ENCODE measurements at places on chromosomes 12 and 14.
A peak's percentile ranks its signal among the peaks of the same experiment; 100 is the strongest.

DNA sequence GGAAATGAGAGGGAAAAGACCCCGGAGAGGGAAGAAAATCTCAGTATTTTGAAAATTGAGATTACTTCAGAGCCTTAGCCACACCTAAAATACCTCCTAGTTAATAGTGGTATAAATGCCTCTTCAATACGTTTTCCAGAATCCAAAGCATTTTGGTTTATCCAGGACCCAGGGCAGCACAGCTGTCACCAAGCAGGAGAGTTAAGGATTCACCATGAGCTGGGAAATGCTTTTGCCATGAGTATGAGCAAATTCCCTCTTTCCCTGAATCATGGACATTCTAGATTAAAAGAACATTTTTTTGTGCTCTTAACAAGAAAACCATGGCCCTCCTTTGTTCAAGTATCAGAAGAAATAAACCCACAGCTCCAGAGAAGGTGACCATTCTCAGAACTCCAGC, 21.8 kb upstream of the RTRAF start:
- no peak overlapping the region for H3K4me3 ChIP-seq
- H3K4me1 ChIP-seq = no peaks in the 10 kb centered on the region
- no peaks in the 10 kb centered on the region for H3K36me3 ChIP-seq
- no peak for DNase-seq

DNA sequence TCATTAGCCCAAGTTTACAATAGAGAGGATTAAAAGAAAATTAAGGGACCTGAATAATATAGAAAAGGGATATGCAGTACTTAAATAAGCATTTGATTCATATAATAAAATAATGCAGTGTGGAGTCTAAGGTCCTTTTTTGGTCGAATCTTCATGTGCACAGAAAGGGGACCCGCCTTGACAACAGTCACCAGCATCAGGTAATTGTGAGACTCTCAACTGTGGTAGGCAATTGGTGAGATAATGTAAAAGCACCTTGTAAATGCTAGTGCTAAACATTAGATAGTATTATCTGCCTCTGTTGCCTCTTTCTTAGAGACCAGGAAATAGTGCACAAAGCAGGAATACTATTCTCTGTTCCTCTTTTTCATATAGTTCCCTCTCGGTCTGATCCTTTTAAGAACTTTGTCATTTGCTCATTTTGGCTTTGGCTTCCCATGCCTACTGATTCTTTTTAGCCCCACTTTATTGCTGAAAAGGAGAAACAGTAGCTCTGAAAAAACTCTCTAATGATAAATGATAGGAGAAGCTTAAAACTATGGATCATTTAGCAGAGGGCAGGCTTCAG, 17.5 kb downstream of the CHPT1 start:
- no peak overlapping the region for H3K4me3 ChIP-seq
- no peak for DNase-seq
- H3K27me3 ChIP-seq = no peaks in the 10 kb centered on the region
- no peak overlapping the region for H3K27ac ChIP-seq

DNA sequence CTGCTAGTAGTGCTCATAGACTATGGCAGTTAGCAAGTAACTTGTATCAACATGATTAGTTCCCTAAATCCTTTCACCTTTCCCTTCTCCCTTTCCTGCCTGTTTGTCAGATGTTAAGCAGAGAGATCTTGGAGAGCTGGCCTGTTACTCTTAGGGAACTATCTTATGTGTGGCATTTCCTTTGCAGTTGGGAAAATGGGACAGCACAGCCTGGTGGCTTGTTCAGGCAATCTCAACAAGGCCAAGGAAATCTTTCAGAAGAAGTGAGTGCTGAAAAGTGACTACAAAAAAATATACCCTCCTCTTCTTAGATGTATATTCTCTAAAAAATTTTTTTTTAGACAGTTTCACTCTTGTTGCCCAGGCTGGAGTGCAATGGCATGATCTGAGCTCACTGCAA, 7.4 kb downstream of the PARP2 start:
- no peaks in the 10 kb centered on the region for H3K4me1 ChIP-seq
- no peak overlapping the region for H3K4me3 ChIP-seq
- DNase-seq = no peak
- no peaks in the 10 kb centered on the region for H3K27me3 ChIP-seq

DNA sequence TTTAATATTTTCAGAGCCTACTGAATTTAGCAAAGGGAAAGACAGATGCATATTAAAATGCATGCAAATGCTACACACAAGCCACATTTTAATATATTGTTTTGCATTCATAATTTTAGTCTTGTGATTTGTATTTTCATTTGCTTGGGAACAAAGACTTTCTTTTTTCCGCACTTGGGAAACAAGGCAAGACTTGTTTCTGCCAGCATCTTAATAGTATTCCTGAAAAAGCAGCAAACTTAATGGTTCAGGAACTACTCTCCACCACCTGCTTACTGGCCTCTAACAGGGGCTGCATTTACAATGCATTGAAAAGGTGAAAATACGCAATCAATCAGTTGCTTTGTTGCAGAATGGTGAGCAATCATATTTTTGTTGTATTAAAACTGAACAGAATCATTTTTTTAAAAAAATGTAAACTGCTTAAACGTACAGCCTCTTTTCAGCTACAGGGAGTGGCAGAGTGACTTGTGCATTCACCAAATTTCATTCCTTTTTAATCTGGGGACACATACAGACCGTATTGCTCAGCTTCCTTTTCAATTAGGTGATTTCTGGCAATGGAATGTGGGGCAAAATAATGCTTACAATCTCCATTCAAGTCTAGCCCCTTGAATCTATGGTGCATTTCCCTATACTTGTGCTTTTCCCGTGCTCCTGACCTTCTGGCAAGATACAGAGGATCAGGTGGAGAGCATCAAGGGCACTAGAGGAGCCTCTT, 144.1 kb upstream of the BTG1 start:
- no peaks in the 10 kb centered on the region for H3K36me3 ChIP-seq
- H3K27me3 ChIP-seq = no peaks in the 10 kb centered on the region
- no peak overlapping the region for H3K4me3 ChIP-seq

GRCh38 chr12:111992464-111992863, 20.5 kb downstream of the TMEM116 start:
- H3K4me3 ChIP-seq = no peak overlapping the region
- DNase-seq = no peak
- no peaks in the 10 kb centered on the region for H3K4me1 ChIP-seq
- no peak overlapping the region for H3K27ac ChIP-seq
- no peaks in the 10 kb centered on the region for H3K27me3 ChIP-seq
- H3K36me3 ChIP-seq = peaks cover 12% of the 10 kb centered on the region

- no peak overlapping the region for H3K27ac ChIP-seq
- no peaks in the 10 kb centered on the region for H3K4me1 ChIP-seq
- H3K4me3 ChIP-seq = no peak overlapping the region
- DNase-seq = no peak
Observed at GRCh38 chr14:102999227-102999895, 58.0 kb downstream of the CDC42BPB start.

DNA sequence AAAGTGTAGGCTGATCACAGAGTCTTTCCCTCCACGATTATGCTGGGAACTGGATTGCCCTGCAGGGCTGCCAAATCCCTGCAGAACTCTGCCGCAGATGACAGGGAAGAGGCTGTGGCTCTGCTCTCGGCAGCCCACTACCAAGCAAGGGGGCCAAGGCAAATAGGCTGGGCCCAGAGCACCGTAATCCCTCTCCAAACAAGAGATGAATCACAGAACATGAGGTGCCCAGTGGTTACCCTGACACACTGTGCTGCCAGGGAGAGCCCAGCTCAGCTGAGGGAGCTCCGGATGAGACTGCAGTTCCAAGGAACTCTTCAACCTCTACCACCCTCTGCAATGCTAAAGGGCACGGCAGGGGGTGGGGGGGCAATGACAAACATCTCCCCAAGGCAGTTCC, 33.9 kb downstream of the STON2 start:
- H3K36me3 ChIP-seq = no peaks in the 10 kb centered on the region
- no peaks in the 10 kb centered on the region for H3K27me3 ChIP-seq
- H3K4me3 ChIP-seq = no peak overlapping the region
- no peak overlapping the region for H3K27ac ChIP-seq

- H3K27me3 ChIP-seq = no peaks in the 10 kb centered on the region
- no peak overlapping the region for H3K4me3 ChIP-seq
- no peaks in the 10 kb centered on the region for H3K36me3 ChIP-seq
- H3K4me1 ChIP-seq = peaks cover 26% of the 10 kb centered on the region
- no peak overlapping the region for H3K27ac ChIP-seq
Observed at GRCh38 chr12:116037941-116038837, 239.3 kb downstream of the MED13L start.

DNA sequence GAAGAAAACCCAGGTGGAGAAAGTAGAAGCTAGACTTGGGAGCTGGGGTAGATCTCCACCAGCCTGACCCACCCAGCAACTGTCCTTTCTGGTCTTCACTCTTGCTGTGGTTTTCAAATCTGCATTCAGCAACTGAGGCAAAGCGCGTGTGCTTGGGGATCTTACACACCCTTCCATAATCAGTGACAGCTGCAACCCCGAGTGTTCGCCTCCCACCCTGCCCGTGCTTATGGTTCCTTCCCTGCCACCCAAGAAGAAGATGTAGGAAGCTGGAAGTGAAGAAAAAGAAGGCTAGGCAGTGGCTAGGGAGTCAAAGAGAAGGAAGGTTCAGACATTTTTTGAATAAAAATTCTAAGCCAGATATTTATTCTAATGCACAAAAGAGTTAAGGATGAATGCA, 162.6 kb upstream of the CCND2 start:
- no peaks in the 10 kb centered on the region for H3K27me3 ChIP-seq
- H3K4me1 ChIP-seq = no peaks in the 10 kb centered on the region
- no peak for DNase-seq
- no peak overlapping the region for H3K4me3 ChIP-seq

- no peak overlapping the region for H3K27ac ChIP-seq
- no peaks in the 10 kb centered on the region for H3K36me3 ChIP-seq
- H3K27me3 ChIP-seq = no peaks in the 10 kb centered on the region
- DNase-seq = no peak
- H3K4me1 ChIP-seq = no peaks in the 10 kb centered on the region
- no peak overlapping the region for H3K4me3 ChIP-seq
Observed at GRCh38 chr12:107326237-107326636, 232.9 kb upstream of the CRY1 start.

- H3K27ac ChIP-seq = peak overlapping the region; percentile 91
- no peaks in the 10 kb centered on the region for H3K27me3 ChIP-seq
- DNase-seq = peak; percentile 94
- H3K36me3 ChIP-seq = peaks cover 20% of the 10 kb centered on the region
- peaks cover 56% of the 10 kb centered on the region for H3K4me1 ChIP-seq
Observed at GRCh38 chr14:23154964-23155587, 28.4 kb downstream of the SLC7A8 start.

DNA sequence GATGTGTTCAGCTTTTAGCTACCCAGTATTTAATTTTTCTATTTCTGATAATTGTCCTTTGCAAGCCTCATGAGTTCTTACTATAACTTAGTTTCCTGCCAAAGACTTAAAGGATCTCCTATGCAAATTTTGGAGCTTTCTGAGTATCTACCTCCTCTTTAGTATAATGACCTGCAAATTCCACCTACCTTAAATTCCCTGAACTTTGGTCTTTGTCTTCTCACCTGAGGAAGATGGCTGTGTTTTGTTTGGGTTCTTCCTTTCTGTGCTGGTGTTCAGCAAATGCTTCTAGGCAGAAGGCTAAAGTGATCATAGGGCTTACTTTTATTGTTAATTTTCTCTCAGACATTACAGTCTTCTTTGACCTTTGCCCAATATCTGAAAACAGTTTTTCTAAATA, 142.8 kb downstream of the FUT8 start:
- no peak overlapping the region for H3K4me3 ChIP-seq
- no peak for DNase-seq
- H3K36me3 ChIP-seq = no peaks in the 10 kb centered on the region
- no peak overlapping the region for H3K27ac ChIP-seq
- no peaks in the 10 kb centered on the region for H3K4me1 ChIP-seq
- no peaks in the 10 kb centered on the region for H3K27me3 ChIP-seq

GRCh38 chr14:91323671-91324605, 79.4 kb upstream of the GPR68 start:
- peaks cover 10% of the 10 kb centered on the region for H3K4me1 ChIP-seq
- peak; percentile 85 for DNase-seq
- H3K36me3 ChIP-seq = no peaks in the 10 kb centered on the region
- peak overlapping the region; percentile 41 for H3K4me3 ChIP-seq

GRCh38 chr12:19988001-19988400, 380.3 kb upstream of the PDE3A start:
- no peak overlapping the region for H3K4me3 ChIP-seq
- DNase-seq = no peak
- peak overlapping the region; percentile 49 for H3K27ac ChIP-seq
- H3K36me3 ChIP-seq = no peaks in the 10 kb centered on the region
- peaks cover 12% of the 10 kb centered on the region for H3K4me1 ChIP-seq

DNA sequence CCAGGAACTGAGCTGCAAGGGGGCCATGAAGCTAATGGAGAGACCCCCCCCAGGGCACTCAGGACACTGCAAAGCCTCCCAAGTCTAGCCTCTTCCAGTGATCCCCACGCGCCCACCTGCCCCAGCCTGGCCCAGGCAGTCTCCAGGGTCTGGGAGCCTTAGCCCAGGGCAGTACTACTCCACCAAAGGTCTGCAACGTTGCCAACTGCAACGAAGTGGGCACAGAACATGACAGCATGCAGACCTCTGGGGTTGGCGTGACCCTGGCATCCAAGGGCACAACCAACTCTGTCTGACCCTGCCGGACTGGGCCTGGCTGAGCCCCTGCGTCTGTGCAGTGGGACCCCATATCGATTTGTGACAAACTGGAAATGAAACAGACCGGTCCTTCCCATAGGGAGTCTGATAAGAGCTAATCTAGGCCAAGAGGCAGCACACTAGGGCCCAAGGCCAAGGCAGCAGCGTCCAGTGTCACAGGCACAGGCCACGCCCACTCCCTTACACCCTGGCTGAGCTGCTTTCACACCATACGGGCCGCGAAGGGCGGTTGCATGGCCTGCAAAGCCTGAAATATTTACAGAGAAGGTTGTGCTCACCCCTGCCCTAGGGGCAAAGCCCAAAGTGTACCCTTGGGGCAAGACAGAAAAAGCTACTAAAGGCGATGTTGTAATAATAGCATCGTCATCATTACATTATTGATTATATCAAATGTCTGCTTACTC, 76.7 kb downstream of the NCOR2 start:
- no peak overlapping the region for H3K27ac ChIP-seq
- H3K27me3 ChIP-seq = no peaks in the 10 kb centered on the region
- peaks cover 15% of the 10 kb centered on the region for H3K4me1 ChIP-seq
- H3K4me3 ChIP-seq = no peak overlapping the region
- peak; percentile 77 for DNase-seq

DNA sequence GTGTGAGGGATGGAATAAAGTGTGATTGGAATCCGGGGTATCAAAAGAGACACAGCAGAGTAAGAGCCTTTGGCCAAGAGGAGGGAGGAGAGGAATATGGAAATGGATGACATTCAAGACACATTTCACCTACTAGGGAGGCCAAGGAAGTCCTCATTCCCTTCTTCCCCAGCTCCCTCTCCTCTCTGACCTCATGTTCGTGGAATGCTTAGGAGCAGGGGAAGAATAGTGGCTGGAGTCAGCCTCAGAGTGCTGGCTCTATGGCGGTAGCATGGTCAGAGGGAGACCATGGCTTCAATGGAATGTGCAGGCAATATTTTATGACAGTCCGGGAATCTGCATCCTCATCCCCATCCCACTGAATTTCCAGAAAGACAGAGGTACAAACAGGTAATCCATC, 196.6 kb downstream of the EGLN3 start:
- no peaks in the 10 kb centered on the region for H3K4me1 ChIP-seq
- no peak overlapping the region for H3K4me3 ChIP-seq
- H3K36me3 ChIP-seq = no peaks in the 10 kb centered on the region
- no peaks in the 10 kb centered on the region for H3K27me3 ChIP-seq

- no peaks in the 10 kb centered on the region for H3K36me3 ChIP-seq
- no peaks in the 10 kb centered on the region for H3K27me3 ChIP-seq
- DNase-seq = peak; percentile 96
- no peak overlapping the region for H3K4me3 ChIP-seq
- no peaks in the 10 kb centered on the region for H3K4me1 ChIP-seq
- peak overlapping the region; percentile 81 for H3K27ac ChIP-seq
Observed at GRCh38 chr12:86551146-86551571, 295.0 kb upstream of the MGAT4C start.

GRCh38 chr12:53044896-53045695, 4.8 kb upstream of the TNS2 start:
- DNase-seq = peak; percentile 62
- H3K4me3 ChIP-seq = peak overlapping the region; percentile 71
- no peaks in the 10 kb centered on the region for H3K27me3 ChIP-seq
- peaks cover 24% of the 10 kb centered on the region for H3K36me3 ChIP-seq

Data from tibial artery (tissue), 4 donors.